ENCODE measurements at places on chromosomes 2 and 18.

- DNase-seq = no peak
Measured at GRCh38 chr2:164386231-164386630, 235.1 kb downstream of the GRB14 start.

DNA sequence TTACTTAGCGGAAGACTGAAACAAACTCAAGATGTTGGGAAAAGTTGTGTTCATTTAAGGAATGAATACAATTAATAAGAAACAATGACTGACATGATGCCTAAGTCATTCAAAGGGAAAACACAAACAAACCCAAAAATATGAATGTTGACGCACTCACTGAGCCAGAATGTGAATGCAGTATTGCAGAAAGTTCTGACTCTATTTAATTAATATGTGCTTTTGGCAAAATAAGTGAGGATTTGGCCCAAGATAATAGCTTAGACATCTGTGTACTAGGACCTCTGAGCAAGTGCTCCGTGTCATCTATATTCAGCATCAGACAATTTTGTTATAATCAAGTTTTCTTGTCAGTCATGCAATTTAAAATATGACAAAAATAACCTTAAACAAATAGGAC, 1138.8 kb upstream of the NXPH2 start:
- no peak for DNase-seq

- no peak for DNase-seq
Measured at GRCh38 chr2:216985658-216986141, 125.8 kb upstream of the TNP1 start.

DNA sequence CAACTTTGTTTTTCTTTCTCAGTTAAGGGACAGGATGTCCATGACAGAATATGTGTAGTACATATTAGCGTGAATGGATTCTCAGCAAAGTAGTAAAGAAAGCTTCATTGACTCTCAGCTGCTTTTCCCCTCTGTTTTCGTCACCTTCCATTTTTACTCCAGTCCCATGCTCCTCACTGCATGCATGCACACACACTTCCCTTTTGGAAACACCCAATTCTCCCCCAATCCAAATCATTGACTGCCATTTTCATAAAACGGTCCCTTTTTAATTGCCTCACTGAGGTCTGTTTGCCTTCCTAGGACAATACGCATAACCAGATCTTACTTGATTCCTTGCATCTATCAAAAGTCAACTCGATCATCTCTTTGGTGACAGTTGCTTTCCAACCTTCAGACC, 287.5 kb upstream of the PARD3B start:
- DNase-seq = no peak

DNA sequence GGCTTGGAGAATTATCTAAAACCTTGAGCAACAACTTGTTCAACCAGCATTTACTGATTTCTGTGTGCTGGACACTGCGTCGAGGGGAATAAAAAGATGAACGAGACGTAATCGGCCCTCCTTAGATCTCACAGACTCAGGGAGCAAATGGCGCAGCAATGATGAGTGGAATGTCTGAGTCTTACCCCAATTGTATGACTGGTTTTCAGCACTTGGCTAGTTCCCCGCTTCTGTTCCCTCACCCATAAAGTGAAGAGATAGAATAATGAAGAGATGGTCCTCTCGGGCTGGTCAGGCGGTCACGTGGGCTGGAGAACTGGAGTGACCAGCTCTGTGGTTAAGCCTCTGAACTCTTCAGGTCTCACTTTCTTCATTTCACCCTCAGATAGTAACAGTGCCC, 17.3 kb upstream of the GATA6 start:
- no peak for DNase-seq

GRCh38 chr2:165287094-165287778, 48.0 kb downstream of the SCN2A start:
- no peak for DNase-seq

GRCh38 chr2:239626961-239627592, 226.3 kb upstream of the HDAC4 start:
- DNase-seq = no peak

- DNase-seq = no peak
Measured at GRCh38 chr2:31935370-31935769, 75.4 kb downstream of the MEMO1 start.

GRCh38 chr2:96541398-96542152, 5.0 kb downstream of the ARID5A start:
- no peak for DNase-seq

DNA sequence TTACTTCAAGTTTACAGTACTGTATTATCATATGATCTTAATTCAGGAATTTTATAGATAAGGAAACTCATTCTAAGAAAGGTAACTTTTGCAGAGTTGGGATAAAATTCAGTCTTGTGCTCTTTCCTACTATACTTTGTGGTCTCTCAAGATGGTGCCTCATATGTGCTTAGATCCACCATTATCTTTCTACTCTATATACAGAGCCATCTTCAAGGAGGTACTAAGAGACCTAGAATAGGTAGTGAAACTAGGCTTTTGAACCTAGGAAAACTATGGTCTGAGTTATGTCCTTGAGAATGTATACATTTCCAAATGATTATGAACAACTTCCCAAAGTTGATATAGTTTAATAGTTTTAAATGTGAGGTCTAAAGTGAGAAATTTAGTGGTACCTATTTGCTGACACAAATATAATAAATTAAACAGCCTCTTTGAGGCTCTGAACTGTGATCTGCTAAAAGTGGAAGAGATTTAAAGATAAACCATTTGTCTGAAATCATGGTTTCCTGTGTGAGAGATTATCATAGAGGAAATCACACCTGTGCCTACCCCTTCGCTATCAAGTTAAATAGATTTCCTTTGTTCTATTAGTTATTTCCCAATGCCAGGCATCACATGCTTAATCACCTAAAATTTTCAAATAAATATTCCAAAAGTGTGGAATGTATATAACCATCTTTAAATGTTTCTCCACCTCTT, 27.2 kb downstream of the ACAA2 start:
- DNase-seq = no peak

DNA sequence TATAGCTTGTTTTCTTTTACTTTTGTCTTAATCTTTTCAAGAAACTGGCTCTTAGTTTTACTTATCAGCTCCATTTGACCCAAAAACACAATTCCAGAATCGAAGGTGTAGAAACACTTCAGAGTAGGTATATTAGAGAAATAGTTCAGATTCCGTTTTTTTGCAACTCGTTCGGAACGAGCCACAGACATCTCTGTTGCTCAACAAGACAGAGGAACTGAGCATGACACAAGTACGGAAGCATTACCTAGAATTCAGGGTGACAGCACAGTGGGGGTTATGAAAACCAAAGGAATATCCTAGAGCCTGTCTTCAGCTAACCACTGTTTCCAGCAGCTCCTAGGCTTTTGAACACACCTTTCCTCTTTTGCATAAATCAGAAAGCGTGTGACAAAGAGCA, 5.0 kb downstream of the HRH4 start:
- DNase-seq = no peak

GRCh38 chr2:39568561-39569006, 97.1 kb upstream of the TMEM178A start:
- no peak for DNase-seq

- no peak for DNase-seq
Measured at GRCh38 chr2:241901500-241902351, 32.2 kb downstream of the RTP5 start.

DNA sequence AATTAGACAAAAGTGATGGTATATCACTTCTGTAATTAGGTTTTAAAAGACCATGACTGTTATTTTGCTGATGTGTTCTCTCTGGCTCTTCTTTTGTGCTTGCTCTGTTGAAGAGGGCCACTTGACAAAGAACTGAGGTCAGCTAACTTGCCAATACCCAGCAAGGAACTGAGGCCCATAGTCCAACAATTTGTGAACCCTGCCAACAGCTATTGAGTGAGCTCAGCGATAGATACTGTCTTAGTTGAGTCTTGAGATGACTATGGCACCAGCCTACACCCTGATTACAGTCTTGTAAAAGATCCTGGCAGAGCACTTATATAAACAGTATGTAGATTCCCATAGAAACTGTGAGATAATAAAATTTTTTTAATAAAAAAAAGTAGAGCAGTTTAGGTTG, 103.0 kb downstream of the BMPR2 start:
- no peak for DNase-seq

DNA sequence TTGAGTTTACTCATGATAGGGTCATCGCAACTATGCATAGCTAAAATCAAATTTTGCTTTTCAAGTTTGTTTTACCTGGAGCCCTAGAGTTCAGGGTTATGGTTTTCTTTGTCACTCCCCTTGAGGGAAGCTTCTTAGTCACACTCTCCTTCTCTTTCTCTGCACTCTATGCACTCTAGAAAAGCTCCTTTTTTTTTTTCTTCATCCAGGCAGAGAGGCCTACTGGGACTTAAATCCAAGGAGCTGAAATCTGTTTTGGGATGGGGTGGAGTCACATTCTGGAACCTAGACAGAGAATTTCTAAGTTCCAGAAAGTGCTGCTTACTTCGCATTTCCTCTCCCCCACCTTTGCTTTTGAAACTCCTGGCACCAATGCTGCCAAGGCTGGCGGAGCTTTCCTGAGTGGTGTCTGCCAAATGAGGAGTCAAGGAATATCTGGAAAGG, 19.1 kb upstream of the IL18R1 start:
- DNase-seq = no peak

DNA sequence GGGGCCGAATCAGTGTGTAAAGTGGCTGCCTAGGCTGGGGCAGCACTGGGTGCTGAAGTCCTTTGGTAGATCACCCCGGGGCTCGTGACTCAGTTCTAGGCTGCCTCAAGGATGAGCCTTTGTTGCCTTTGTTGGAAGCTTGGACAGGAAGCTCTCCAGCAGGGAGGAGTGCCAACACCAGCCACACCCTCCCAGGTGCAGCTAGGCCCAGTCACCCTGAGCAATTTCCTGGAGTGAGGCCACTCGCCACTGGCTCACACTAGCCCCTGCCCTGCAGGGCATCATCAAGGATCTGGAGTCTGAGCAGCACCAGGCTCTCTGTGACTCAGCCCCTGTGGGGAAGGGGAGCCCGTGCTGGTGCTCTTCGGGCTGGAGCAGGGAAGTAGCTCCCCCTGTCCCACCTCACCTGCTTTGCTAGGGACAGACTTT, 6.7 kb upstream of the SDC1 start:
- DNase-seq = no peak

- DNase-seq = no peak
Measured at GRCh38 chr2:208127090-208127489, 2.5 kb downstream of the CRYGC start.

GRCh38 chr2:64743739-64744330, 90.1 kb upstream of the SERTAD2 start:
- no peak for DNase-seq

GRCh38 chr18:56285387-56286065, 352.9 kb downstream of the TXNL1 start:
- no peak for DNase-seq

DNA sequence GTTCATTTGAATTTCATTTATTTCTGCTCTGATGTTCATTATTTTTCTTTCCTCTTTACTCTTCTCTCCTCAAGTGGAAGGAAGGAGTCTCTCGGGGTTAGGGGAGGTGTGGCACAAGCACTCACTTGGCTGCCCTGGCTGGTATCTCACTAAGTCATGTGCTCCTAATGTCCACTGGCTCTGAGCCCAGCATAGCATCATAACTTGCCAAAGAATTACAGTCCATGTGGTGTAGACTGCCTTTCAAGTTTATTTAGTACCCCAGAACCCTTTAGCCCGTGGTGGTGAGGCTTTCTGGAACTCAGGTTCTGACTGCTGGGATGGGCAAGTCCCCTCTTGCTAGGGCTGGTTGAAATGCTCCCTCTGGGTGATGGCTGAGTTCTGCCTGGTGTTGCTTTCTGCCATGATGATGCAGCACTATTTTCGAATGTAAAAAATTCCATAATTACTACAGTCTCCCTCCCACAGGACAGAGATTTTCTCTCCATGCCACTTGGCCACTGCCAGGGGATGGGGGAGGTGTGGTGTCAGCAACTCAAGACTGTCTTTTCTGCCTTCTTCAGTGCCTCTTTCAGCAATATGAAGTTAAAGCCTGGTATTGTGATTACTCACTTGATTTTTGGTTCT, 22.2 kb downstream of the SPAG16 start:
- no peak for DNase-seq

GRCh38 chr2:120367649-120368048, 21.7 kb downstream of the INHBB start:
- no peak for DNase-seq

DNA sequence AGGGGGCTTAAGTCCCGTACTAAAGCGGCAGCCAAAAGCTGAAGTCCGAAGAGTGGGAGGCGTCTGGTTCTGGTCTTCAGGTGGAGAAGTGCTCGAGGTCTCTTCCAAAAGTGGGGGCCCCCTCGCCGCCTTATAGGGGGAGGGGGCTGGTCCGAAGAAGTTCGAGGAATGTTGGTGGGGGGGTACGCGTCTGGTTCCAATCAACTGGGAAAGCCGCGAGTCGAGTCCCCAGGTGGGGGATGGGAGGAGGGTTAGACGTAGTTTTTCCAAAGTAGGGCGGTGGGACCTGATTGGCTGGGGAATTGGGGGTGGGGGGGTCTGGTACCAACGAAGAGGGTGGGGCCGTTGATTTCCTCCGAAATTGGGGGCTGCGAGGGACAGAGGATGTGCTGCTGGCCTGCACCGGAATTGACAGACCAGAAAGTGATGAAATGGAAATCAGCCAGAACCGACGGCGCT, 594 bp downstream of the ITM2C start:
- no peak for DNase-seq

GRCh38 chr2:104654811-104655210, 199.1 kb upstream of the POU3F3 start:
- DNase-seq = no peak

- DNase-seq = no peak
Measured at GRCh38 chr2:11305958-11306357, 38.5 kb downstream of the ROCK2 start.

- no peak for DNase-seq
Measured at GRCh38 chr2:219836647-219837177, 209.3 kb downstream of the SLC4A3 start.

DNA sequence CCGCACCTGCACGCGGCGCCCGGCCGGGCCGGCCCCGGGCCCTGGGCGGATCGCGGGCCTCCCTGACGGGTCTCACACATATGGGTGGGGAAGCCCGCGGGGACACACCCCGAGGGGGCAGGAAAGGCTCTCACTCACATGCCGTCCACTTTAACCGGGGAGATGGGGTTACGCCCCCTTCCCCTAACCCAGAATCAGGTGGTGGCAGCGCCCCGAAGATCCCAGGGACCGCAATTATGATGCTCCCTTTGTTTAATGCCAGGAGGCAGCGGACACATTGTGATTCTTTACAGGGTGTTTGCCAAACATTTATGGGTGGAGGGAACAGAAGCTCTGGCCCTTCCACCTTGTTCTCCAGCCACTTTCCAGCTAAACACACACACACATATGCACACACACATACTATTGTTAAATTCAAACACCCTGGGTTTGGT, 424 bp upstream of the ANKRD44 start:
- DNase-seq = no peak

GRCh38 chr2:229718057-229718456, 3.7 kb upstream of the DNER start:
- no peak for DNase-seq

- no peak for DNase-seq
Measured at GRCh38 chr2:64328756-64329155, 125.2 kb upstream of the LGALSL start.
